CD4-positive, alpha-beta T cell treated with Interleukin-10 for 1 hour (primary cell): ENCODE measurements at places on chromosomes 3 and 15.

DNA sequence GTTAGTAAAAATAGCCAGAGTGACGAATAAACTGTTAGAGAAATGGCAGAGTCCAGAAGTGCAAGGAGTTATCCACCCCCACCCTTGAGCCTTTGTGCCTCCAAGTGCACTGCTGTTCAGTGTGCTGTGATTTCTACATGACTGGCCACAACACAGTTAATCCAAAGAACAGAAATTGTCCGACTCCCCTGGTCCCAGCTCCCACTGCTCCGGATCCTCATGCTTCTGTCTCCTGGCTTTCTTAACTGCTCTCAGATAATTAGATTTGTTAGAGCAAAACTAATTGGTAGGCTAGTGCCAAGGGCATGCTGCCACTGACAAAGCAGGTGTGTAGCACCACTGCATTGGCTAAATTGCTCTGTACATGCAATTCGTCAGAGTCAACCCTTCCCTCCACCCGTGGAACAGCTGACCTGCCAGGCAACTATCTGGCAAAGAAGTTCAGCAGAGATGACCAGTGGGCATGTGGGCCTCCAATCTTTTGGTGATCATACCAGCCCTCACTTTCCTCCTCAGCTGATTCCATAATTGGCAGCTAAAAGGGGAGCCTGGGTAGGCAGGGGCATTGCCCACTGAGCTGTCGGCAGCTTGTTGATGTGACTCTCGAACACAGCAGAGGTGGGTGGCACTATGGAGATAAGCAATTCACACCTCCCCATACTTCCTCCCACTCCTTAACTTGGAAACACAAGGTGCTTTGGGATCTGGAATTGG, 18.9 kb upstream of the ACAP2 start:
- DNase-seq: no peak

- no peak for DNase-seq
These were observed 70.6 kb downstream of the AP4E1 start for GRCh38 chr15:50979041-50979440.

GRCh38 chr3:82610236-82610635, 848.8 kb upstream of the GBE1 start:
- no peak for DNase-seq

- no peak for DNase-seq
These were observed 18.7 kb upstream of the ZXDC start for GRCh38 chr3:126494204-126494969.

DNA sequence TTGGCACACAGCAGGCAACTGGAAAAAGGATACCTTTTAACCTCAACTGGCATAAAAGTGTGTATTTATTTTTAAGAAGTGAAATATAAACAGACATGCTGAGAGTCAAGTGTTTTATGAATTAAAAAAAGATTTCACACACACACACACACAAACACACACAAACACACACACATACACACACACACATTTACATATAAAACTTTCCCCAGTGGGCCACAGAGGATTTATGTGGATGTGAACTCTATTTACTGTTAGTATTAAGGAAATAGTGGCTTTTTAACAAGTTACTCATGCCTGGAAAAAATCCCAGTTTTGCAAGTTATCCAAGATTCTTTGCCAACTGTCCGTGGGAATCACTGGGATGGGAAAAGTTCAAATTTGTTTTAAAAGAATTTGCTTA, 725.9 kb upstream of the NR2F2 start:
- DNase-seq: no peak

DNA sequence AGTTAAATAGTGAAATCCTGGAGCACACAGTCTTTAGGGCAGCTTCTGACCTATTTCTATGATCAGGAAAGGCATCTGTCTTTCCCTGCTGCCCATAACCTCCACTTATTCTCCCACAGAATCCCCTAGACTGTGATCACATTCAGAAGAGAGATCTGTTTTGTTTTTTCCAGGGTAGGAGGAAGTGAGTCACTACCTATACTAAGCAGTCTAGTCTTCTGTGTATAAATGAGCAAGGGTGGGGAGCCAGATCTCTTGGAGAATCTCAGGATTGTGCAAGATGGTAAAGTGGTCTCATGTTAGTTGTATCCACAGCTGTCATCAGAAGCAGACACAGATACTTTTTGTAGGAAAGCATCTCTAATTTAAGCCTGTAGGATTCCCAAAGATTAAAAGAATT, 11.8 kb upstream of the FBXO22 start:
- no peak for DNase-seq

- no peak for DNase-seq
These were observed 157.1 kb downstream of the RSRC1 start for GRCh38 chr3:158267015-158267414.

DNA sequence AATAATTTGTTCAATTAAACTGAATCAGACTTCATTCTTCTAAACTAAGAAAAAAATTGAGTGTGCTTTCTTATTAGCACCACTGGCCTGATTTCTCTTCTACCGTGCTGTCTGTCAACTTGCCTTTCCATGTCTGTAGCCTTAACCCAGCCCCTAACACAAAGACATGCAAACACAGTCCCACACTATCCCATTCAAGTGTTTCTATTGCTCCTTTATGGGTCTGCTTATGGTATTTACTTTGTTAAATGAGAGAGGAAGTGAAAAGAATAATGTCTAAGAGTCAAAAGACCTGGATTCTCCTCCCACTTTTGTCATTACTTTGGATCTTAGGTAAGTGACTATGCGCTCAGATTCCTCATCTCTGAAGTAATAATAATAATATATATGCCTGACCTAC, 55.3 kb downstream of the GTF2E1 start:
- DNase-seq: no peak

DNA sequence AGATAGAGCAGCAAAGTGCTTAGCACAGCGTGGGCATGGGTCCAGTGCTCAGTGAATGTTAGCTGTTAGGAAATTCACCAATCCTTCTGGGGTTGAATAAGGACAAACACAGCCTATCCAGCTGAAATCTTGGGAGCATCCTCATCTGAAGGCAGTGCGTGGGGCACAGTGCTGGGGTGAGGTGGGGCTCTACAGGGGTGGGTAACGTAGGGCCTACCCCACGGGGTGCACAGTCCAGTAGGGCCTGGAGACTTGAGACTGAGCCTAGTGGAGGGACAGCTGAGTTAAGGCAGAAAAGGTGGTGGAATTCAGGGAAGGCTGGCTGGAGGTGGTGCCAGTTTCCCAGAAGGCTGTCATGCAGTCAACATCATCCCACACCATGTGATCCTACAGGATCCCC, 73.0 kb downstream of the ISG20 start:
- no peak for DNase-seq

DNA sequence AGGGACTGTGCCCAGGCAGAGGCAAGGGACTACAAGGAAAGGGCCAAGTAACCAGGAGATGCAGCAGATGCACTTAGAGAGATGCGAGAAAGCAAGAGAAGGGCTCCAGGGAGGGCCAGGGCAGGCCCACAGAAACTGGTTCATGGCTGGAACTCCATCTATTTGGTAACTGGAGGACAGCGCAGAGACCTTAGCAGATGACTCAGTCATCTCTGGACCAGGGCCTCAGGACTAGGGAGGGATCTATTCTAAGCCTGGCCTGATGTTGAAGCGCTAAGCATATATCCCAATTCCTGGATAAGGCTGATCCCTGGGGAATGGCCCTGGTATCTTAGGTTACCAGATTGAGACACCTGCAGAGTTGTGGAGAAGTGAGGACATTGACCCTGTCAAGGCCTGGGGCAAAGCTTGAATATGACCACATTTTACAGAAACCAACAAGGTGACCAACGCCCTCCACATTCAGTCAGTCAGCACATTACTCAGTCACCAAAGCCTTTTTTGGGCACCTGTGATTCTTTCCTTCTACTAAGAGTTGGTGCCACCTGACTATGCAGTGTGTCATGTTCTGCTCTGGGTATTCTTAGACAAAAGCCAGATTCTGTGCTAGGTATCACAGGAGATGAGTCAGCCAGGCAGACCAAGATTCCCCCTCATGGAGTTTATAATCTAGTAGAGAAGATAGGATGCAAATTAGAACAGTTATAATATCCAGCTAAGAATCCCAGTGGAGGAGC, 68.4 kb upstream of the SLCO3A1 start:
- DNase-seq: no peak

- no peak for DNase-seq
These were observed 77.0 kb downstream of the SLC9A9 start for GRCh38 chr3:143771258-143771657.

DNA sequence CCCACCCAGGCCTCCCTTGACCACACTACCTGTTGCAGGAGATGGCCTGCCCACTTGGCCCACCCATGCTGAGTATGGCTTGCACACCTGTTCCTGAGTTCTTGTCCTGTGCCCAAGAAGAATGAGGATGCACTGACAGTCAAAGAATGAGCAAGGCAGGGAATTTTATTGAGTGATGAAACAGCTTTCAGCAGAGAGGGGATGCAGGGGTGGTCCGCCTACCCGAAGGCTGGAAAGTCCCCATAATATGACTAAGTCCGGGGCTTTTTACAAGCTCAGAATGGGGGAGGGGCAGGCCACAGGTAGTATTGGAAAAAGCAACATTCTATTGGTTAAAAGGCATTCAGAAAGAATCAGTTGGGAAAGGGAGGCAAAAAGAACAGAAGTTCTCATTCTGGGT, 29.9 kb upstream of the RNU6-1 start:
- DNase-seq: no peak

GRCh38 chr3:74328435-74328834, 286.0 kb downstream of the CNTN3 start:
- DNase-seq: no peak

DNA sequence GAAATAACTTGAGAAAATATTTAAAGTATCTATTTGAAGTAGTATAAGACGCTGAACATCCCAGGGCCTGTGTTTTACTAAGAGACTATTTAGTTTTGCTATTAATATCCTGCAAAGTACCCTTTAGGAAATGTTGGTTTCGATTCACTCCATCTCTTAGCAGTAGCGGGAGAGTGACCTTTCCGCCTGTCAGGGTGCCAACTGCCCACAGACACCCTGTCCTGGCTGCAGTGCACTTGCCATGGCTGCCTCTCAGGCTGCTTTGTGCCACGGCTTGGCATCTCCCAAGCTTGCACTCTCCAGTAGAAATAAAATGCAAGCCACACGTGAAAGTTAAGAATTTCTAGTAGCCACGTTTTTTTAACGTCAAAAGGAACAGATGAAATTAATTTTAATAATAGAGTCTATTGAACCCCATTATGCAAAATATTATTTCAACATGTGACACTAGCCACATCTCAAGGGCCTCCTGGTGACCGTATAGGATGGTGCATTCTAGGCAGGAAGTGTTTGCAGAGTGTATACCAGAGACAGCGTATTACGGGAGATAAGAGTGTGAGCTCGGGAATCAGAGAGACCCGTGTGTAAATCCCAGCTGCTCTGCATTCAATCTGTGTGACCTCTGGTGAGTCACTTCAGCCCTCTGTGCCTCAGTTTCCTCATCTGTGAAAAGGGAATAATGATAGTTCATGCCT, 19.8 kb downstream of the ADAMTS9 start:
- no peak for DNase-seq

DNA sequence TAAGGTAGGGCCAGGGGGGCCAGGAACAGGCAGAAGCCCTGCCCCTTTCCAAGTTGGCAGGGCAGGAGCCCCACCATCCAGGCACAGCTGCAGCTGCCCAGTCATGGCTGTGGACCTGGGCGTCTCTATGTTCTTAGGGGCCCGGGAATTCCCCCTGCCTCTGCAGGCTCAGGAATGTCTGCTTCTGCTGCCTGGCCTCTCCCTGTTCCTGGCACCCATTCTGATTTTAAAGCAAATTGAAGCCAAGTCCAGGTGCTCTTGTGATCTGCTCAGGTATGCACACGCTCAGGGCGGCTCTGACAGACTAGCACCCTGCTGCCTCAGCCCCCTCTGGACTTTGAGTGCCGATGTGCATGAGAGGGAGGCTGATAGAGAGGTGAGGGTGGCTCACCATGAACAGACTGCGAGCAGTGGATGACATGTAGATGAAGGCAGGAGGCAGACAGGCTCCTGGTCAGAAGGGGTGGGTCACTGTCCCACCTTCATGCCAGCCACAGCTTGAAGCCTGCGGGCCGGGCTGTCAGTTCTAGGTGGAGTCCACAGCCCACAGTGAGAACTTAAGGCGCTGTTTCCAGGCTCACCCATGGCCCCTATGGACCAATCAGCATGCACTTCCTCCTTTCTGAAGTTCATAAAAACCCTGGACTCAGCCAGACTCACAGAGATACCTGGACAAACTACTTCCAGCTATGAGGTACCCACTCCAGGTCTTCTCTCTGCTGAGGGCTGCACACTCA, 747.8 kb upstream of the GBE1 start:
- DNase-seq: no peak
